ENCODE measurements at places on chromosomes 6 and 20. TPM values are rescaled to one million over a fixed set of nuclear protein-coding genes. Genes with fewer than 3 reads are reported as not detected.

DNA sequence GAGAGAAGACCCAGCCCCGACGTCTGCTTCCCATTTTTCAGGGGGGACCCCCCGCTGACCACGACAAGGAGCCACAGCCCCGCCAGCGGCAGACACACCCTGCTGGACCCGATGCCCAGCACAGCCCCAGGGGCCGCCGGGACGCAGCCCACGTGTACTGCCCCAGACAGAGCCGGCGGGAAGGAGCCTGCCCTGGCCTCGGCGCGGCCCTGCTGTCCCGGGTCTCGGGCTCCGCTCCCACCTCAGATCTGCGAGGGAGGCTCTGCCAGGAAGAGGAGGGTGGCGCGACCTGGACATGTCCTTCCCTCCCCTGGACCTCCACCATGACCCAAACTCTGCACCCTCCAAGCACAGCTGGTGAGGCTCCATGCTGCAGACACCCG lies 54.7 kb downstream of the KCNQ2 start:
- no peak for DNase-seq

ASIP gene
- total RNA-seq, result not detected

DNA sequence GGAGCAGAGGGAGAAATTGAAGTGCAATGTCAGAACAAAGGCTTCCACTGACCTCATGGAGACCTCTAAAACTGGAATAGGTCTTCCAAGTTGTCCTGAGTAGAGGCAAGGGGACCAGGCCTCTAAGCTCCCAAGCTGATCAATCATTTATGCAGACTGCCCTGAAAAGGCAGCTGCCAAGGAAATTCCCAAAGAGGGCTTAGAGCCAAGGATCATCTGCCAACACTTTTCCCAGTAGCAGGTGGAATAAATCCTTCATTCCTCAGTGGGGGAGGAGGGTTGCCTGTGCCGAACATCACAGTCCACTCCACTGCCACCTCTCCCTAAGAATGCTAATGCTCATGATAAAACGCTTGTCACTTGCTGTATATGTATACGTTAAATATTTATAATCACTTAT lies 29.3 kb upstream of the RALY start:
- DNase-seq, result no peak

SLC12A5 gene
- total RNA-seq, result 1.2 TPM

ADAM33 gene
- not detected for total RNA-seq

EPB41L1 gene
- 0.70 TPM for total RNA-seq

- DNase-seq, result no peak
Observed at GRCh38 chr20:10402938-10403608, 30.9 kb downstream of the MKKS start.

GRCh38 chr6:69936674-69937363 lies 70.5 kb downstream of the COL19A1 start:
- no peak for DNase-seq

DNA sequence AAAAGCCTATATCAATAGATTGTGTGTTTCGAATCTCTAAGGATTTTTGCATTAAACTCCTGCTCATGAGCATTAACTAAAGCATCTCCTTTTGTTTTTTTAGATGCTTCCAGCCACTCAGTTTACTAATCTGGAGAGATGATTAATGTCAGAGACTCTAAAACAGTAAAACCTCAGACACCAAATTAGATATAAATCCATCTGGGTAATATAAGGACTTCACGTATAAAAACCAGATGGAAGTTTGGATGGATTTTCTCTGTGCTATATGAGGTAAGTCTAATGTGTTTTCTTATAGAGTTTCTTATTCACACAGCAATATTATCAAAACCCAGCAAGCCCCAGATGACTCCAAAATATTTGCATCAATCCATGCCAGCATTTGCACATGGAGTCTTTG lies 137.2 kb downstream of the SYNE1 start:
- DNase-seq, result no peak

GRCh38 chr6:143362192-143362558 lies 88.3 kb downstream of the ADAT2 start:
- DNase-seq, result no peak

DNA sequence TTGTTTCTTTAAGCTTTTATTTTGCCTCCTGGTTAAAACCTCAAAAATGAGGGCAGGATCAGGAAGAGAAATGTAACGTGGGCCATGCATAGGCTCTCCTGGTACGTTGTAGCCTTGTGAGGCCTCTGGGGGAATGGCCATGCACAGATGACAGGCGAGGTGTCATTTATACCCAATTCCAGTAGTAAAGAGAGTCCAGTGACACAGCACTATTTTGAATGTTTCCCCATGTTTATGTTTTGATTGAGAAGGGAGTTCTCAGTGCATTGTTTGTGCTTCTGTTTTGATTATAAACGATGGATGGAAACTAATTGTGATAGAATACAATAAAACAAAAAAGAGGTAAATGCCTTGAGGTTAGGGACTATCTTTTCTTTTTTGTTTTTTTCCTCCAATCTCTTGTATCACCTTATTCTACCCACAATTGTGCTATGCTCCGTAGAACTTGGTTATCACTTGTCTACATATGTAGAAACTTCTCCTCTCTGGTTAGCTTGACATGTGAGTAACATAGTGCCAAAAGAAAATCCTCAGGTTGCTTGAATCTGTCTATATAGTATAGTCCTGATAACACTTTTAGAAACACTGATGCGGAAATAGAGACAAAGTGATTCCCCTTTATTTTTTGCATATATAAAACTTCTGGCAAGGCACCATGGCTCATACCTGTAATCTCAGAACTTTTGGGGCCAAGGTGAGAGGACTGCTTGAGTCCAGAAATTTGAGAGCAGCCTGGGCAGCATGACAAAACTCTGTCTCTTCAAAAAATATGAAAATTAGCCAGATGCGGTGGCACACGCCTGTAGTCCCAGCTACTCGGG lies 6.9 kb upstream of the SMIM28 start:
- no peak for DNase-seq

DNA sequence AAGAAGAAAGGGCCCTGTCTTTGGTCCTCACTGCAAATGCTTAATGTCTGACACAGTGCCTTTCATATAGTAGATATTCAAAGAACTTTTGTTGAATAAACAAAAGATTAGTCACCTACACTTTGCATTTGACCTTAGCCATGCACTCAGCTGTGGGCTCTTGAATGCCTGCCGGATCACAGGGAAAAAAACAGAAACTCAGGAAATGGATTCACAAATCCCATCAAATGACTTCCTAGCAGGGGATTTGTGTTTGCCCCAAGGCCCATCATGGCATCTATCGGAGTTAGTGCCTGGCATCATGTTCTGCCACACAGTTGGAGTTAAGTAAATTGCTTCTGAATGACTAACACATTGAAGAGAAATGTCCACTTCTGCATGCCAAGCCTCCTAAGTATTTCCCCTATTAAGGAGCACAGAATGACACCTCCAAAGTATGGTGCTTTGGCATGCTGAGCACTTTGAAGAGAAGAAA lies 72.3 kb upstream of the DST start:
- no peak for DNase-seq

DNA sequence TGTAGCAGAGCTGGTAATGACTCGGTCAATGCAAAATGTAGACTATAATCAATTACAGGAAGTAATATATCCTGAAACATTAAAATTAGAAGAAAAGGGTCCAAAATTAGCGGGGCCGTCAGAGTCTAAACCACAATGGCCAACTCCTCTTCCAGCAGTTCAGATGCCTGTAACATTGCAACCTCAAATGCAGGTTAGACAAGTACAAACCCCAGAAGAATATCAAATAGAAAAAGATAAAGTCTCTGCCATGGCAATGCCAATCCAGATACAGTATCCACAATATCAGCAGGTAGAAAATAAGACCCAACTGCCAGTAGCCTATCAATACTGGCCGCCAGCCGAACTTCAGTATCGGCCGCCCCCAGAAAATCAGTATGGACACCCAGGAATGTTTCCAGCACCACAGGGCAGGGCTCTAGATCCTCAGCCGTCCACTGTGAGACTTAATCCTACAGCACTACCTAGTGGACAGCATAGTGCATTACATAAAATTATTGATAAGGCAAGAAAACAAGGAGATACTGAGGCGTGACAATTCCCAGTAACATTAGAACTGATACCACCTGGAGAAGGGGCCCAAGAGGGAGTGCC lies 158.4 kb downstream of the GPX5 start:
- no peak for DNase-seq

DNA sequence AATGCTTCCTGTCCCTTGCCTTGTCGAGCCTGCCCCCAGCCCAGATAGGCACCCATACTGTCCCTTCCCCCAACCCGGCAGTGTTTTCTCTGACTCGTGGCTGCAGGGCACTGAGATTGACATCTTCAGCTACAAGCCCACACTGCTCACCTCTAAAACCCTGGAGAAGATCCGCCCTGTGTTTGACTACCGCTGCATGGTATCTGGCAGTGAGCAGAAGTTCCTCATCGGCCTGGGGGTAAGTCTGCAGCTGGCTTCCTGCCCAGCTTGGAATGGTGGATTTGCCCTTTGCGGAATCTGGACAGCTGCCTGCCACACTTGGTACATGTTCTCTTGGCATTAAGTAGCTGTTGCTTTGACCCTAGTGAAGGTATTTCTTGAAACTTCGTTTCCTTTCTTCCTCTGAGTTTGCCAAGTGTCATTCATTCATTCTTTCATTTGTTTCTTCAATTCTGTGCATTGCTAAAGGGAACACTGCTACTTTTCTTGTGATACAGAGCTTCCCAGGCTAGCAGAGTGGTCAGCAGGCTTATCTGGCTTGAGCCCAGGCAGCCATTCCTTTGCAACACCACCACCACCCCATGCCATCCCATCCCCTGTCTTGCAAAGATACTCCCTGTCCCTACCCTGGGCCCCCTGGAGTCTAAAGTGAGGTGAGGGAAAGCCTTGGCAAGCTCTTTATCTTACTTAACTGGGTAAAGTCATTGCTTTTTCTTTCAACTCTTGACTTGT lies 26.2 kb downstream of the CCDC167 start:
- no peak for DNase-seq

DNA sequence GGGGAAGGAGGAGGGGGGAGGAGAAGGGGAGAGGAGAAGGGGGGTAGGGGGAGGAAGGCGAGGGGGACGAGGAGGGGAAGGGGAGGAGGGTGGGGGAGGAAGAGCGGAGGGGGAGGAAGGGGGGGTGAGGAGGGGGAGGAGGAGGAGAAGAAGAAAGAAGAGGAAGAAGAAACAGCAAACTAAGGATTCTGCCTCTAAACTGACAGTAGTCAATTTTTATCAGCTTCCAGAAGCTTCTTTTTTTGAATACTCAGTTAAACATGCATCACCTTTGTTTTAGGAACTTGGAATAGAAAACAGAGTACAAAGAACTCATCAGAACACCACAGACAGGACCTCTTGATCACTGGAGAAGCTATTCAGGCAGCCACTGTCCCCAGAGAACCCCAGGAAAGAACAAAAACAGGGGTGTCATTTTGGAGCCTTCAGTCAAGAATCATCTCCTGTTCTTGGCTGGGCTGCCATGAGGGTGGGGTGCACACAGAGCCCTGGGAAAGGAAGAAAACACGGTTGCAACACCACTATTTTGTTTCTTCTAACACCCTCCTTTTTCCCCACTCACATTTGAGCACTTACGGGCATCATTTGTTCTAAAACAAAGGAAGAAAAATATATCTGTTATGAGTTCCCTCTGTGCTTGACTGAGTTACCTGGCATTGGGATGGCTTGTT lies 67.4 kb downstream of the TMEM170B start:
- no peak for DNase-seq

CST4 gene
- not detected for total RNA-seq

PPIL6 gene
- total RNA-seq, result 0.17 TPM

BMP7 gene
- total RNA-seq, result 0.31 TPM

GRCh38 chr20:18973529-18974173 lies 160.1 kb downstream of the SCP2D1 start:
- no peak for DNase-seq

DNA sequence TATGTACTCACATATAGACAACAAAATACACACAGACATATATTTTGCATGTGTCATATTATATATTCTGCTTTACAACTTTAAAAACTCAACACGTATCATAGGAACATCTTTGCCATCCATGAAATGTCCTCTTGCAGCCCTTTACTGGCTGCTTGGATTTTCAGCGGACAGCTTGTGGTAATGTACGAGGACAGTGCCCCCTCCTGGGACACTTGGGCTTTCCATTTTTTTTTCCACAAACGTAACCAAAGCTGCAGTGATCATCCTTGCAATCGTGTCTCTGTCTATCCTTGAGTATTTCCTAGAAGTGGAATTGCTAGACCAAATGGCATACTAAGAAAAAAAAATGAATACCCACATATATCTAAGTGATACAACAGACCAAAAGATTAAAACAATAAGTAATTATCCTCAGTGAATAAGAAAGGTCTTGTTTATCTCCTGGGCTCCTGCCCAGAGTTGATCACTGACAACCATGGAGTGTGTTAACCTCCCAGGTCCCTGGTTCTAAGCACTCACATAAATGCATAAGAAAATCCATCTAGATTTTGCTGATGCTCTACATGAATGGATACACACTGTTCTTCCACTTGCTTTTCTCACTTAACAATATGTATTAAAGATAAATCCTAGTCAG lies 18.1 kb downstream of the BPI start:
- DNase-seq, result no peak

F13A1 gene
- not detected for total RNA-seq

HLA-G gene
- not detected for total RNA-seq

DNA sequence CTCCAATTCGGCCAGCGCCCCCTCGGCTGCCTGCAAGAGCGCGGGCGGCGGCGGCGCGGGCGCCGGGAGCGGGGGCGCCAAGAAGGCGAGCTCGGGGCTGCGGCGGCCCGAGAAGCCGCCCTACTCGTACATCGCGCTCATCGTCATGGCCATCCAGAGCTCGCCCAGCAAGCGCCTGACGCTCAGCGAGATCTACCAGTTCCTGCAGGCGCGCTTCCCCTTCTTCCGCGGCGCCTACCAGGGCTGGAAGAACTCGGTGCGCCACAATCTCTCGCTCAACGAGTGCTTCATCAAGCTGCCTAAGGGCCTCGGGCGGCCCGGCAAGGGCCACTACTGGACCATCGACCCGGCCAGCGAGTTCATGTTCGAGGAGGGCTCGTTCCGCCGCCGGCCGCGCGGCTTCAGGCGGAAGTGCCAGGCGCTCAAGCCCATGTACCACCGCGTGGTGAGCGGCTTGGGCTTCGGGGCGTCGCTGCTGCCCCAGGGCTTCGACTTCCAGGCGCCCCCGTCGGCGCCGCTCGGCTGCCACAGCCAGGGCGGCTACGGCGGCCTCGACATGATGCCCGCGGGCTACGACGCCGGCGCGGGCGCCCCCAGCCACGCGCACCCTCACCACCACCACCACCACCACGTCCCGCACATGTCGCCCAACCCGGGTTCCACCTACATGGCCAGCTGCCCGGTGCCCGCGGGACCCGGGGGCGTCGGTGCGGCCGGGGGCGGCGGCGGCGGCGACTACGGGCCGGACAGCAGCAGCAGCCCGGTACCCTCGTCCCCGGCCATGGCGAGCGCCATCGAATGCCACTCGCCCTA lies 963 bp downstream of the FOXF2 start:
- DNase-seq, result no peak

EYA4 gene
- total RNA-seq, result not detected

- DNase-seq, result no peak
Observed at GRCh38 chr6:4649728-4650127, 126.5 kb upstream of the CDYL start.

PLCG1 gene
- 177 TPM for total RNA-seq

GRCh38 chr20:43525021-43525420 lies 17.5 kb downstream of the L3MBTL1 start:
- no peak for DNase-seq

Measured in activated T-cell treated with anti-CD3 and anti-CD28 coated beads, Interleukin-2, amount 50 U/mL, for 72 hours (primary cell).